ENCODE measurements at places on chromosomes 6 and 20.

DNA sequence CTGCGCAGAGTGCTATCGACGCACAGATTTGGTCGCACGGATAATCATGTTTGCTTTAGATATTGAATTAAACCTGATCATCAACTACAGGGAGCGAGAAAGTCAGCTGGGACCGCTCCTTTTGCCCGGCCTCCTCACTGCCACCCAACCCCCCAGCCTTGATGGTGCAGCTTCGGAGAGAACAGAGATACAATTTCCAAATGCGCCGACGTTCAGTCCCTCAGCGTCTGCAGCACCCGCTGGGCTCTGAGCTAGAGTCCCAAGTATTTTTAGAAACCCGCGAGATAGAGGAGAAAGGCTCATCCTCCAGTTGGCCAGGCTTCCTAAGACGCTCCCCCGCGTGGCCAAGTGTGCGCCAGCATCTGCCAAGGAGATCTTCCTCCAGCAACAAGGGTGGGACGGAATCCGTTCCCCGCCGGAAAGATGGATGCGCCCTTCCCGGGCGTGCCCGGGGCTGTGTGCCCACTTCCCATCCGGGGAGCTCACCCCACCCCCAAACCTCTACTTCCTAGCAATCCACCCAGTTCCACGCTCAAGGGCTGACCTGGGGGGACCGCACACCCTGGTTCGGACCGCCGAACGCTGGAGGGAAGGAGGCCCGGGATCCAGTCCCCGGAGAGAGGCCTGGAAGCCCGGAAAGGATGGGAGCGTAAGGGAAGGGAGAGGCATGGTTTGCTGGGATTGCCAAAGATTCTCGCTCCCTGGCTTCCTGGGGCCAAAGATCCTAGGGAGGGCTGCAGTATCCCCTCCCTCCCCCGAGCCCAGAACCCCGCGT, 4.1 kb downstream of the NKX2-2 start:
- no peak for DNase-seq

GRCh38 chr20:46108435-46108841, 9.7 kb upstream of the CD40 start:
- DNase-seq, result no peak

GRCh38 chr6:134683783-134684422, 266.0 kb downstream of the ALDH8A1 start:
- no peak for DNase-seq

- DNase-seq, result no peak
These were observed 25.6 kb upstream of the ARMH2 start for GRCh38 chr6:24824142-24824938.

- no peak for DNase-seq
These were observed 36.6 kb upstream of the MLIP start for GRCh38 chr6:54074578-54075195.
